ENCODE measurements at places on chromosomes 4 and X.

GRCh38 chr4:20086799-20087521 lies 164.7 kb upstream of the SLIT2 start:
- no peak for DNase-seq

- DNase-seq = no peak
These were observed 104.0 kb upstream of the MBNL3 start for GRCh38 chrX:132592880-132593279.

DNA sequence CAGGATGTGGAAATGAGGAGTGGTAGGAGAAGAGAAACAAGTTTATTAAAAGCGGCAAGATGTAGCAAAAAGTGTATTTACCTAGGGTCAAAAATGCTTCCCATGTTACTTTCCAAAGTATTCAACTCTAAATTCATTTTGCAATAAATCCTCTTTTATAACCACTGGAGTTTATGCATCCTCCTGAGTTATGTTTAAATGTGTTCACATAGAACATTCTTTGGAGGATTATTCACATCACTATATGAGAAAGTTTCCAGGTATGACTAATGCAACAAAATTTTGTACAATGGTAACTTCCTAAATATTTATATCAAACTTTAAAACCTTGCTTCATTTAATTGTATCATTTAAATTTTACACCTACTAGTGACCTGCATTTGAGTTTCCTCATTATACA lies 870.6 kb upstream of the SLIT2 start:
- peak; percentile 75 for DNase-seq

DNA sequence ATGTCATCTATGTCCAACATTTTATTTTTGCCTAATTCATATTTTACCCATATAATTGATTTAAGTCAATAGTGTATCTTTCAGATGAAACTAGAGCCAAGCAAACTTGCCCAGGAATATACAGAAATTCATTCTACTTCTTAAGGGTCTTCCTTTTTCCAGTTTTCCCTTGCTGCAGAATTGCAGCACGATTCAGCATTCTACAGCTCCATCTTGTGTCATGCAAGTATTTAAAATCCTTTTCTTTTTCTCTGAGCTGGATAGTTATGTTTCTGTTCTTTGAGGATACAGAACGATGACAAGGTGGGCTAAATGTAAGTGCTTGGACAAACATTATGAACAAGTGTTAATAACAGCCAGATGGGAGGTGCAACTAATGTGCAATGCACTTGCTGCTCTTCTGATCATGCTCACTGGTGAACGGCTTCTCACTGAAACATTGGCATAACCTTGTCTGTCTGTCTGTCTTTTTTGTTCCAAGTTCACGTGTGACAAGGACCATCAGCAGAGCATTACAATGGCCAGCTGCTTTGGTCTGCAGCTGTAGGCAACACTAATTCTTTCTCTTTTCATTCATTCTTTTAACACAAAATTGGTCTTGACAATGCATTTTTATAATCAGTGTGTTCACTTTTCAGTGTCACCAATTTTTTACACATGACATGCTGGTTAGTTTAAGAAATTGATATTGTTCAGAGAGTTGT lies 1821.7 kb downstream of the ARAP2 start:
- DNase-seq = peak; percentile 3

DNA sequence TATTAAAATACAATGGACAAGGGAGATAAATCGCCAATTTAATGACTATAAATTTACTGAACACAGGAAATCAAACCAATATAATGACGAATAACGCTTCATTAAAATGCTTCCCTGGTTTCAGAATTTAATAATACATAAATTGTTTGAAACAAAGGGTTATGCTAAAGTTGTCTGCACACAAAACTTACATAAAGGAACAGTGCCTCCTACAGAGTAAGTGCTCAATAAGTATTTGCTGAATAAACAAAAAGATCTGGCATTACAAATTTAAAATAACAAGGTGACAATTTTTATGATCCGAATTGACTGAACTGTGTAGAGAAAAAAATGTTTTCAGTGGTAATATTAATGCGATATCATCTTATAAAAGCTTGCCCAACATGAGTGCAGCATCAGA lies 69.6 kb downstream of the NOCT start:
- DNase-seq = peak; percentile 29

DNA sequence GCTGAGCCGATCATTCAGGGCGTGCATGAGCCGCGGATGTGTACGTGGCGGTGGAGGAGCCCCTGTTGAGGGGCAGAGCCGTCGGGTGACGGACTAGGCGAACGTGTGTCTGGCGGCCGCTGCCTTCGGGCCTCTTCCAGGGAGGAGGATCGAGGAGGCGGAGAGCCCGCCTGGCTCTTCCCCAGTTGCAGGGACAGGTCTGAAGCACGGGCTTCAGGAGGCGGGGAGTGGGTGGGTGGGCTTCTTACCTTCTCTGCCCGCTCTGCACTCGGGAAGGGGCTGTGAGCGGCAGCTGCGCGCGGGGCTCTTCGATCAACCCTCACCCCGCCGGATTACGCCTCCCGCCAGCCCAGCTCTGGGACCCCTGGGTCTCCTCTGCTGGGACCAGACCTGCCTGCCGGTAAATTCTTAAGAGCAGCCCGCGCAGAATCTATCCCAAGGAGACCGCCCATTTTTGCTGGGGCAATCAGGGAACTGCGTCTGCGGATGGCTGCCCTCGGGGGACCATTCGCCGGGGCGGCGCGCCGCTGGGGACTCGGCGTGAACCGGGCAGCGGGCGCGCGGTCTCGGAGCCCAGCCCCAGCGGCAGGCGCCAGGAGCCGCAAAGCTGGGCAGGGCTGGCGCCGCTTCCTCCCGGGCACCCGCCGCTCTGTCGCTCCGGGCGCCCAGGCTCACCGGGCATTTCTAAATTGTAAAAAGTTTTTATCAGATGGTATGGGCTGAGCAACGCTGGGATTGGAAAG lies 4.9 kb downstream of the PLAC8 start:
- no peak for DNase-seq

DNA sequence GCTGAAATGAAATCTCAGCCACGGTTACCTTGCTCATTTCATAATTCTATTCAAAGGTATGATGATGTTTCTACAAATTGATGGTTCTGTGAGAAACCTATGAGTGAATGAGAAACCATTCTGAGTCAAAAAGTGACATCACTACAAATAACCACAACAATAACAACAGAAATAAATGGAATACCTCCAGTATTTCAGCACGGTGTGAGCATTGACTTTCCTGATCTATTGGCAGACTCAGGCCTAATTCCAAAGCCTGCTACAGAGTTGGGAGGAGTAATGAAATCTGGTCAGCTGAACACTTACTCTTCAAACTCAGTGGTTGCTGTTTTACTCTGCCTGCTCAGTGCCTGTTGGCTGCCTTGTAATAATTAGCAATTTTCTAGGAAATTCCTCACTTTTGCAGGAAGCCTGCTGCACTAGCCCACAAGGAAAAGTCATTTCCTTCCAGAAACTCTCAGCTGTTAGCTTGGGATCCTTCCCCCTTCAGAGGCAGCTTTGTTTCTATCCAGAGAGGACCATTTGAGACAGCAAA lies 18.8 kb upstream of the SYNPO2 start:
- DNase-seq = no peak

DNA sequence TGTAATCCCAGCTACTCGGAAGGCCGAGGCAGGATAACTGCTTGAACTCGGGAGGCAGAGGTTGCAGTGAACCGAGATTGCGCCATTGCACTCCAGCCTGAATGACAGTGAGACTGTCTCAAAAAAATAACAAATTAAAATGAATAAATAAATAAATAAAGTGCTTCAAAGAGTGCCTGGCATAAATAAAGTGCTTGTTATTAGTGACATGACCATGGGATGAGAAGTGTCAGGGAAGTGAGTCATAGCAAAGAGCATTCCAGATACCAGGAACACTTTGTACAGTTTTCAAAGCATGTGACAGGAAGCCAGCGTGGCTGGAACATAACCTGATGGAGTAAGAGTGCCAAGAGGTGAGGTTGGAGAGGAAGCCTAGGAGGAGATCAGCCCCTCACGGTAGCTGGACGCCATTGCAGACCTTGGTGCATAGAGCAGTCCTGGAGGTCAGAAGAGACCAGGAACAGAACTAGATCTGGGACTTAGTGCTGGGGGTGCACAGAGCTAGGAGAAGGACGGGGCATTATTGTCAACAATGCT lies 6.0 kb upstream of the WDR13 start:
- DNase-seq = peak; percentile 92

- DNase-seq = no peak
These were observed 887.6 kb downstream of the ADGRL3 start for GRCh38 chr4:62087706-62088105.

Measured in MCF 10A (cell line).